ENCODE measurements at places on chromosomes 11 and 22. TPM values are rescaled to one million over a fixed set of nuclear protein-coding genes. Genes with fewer than 3 reads are reported as not detected.

- DNase-seq, result no peak
Observed at GRCh38 chr11:83728281-83728680, 442.1 kb upstream of the CCDC90B start.

GRCh38 chr11:359181-359714, 10.1 kb upstream of the B4GALNT4 start:
- DNase-seq, result peak; percentile 65

DNA sequence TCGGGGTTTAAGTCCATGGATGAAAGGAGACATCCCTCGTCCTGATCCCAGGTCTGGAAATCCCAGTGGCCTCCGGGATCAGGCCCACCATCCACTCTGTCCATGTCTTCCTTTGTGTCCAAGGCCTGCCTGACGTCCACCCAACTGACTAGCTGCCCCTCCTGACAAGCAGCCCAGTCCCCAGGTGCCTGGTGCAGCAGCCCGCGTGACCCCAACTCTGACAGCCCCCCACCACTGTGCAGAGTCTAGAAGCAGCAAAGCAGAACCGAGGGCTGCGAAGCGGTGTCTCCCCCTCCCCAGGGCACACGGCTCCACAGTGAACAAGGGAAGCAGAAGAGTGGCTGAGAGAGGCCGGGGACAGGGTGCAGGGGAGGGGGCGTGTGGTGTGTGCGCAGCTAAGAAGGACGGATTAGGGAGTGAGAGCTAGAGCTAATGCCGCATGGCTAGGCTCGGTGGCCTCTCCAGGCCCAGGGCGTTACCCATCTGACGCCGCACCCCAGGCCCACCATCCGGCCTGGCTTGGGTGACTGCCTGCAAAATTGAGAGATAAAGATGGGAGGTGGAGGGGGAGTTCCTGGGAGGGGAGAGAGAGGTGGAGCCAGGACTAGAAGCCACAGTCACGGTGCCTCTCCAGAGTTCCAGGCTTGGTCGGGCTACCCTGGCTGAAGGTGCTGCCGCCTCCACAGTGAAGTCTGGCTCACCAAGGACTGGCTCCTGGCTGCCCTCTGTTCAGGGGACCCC, 16.6 kb upstream of the BAIAP2L2 start:
- DNase-seq, result no peak

DNA sequence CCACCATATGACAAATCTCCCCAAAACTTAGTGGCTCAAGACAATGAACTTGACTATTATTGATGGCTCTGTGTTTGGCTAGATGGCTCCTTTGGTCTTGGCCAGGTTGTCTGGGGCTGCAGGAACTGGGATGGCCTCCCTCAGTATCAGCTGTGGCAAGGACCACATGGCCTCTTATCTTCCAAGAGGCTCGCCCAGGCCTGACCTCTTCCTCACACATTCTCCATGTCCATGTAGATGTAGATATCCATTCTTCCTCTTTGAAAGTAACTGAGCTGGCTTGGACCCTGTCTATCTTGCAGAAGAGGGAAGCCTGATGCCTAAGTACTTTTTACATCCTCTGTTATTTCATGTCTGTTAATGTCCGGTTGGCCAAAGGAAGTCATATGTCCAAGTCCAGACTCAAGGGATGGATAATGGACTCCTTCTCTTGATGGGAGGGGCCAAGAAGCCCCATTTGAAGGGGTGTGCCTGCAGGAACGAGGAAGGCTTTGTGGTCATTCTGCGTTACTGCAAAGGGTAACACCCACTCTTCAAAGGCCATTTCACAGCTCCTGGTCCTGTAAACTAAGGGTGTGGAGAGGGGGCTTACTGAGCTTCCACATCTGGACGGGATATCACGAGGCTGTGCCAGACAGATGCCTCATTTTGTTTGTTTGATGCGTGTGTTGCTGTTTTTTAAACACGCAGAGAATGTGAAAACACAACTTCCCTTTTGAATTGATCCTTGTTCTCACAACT, 87.1 kb downstream of the GRIK4 start:
- no peak for DNase-seq

DNA sequence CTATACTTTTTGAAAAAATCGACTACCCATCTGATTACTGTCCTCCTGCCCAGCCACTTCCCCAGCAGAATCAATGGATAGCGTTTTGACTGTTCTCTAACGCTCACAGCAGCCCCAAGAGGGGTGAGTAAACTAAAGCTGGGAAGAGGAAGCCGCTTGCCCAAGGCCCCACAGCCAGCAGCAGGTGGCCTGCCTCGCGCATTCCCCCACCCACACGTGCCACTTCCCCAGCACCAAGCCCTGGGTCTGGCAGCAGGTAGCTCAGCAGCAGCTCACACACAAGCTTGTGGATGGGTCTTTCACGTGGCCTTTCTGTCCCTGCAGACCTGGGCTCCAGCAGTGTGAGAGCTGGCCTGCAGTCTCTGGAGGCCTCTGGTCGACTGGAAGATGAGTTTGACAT, 34.3 kb downstream of the TOM1 start:
- no peak for DNase-seq

- DNase-seq, result no peak
Observed at GRCh38 chr22:33513388-33514338, 406.6 kb downstream of the LARGE1 start.

DNA sequence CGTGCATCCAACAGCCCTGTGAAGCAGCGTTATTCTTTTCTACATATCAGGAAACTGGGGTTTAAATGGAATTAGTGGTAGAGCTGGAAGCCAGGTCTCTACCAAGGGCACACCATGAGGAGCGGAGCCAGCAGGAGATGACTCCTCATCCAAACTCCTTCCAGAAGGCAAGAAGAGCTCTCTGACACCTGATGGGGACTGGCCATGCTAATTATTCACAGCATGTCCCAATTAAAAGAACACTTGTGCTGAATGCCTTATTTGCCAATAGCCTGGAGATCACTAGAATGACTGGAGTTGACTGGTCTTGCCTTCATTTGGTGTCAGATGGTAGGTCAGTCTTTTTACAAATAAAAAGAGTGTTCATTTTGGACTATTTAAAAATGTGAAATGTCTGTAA, 32.9 kb upstream of the SLN start:
- DNase-seq, result no peak

DNA sequence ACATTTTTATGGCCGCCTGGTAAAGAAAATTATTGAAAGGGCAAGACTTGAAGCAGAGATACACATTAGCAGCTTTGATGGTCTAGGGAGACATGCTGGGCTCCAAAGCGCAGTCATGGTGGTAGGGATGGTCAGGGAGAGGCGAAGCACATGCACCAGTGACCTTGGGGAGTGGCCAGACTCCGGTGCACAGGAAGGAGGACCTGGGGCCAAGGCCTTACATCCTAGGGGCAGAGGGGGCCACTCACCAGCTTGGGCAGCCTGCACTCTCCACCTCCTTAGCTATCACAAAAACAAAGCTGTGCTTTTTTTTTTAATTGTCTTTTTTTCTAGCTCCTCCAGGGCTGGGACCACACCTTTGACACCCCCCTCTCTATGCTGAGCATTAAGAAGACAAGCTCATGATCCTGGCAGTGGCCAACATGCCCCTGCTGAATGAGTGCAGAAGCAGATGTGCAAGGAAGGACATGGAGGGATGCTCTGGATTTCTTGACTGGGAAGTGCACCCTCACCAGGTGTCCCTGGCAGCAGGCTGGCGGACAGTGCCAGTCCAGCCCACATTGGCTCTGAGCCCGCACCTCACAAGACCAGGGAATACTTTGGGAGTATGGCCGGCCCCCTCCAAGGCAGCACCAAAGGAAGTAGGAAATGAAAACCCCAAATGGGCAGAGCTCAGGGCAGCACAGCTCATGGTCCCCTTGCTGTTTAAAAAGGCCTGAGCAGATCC, 619.9 kb downstream of the TBC1D22A start:
- no peak for DNase-seq

- DNase-seq, result no peak
Observed at GRCh38 chr11:112785149-112785548, 176.1 kb upstream of the NCAM1 start.

GRCh38 chr11:29612423-29612822, 404.4 kb downstream of the KCNA4 start:
- DNase-seq, result no peak

DNA sequence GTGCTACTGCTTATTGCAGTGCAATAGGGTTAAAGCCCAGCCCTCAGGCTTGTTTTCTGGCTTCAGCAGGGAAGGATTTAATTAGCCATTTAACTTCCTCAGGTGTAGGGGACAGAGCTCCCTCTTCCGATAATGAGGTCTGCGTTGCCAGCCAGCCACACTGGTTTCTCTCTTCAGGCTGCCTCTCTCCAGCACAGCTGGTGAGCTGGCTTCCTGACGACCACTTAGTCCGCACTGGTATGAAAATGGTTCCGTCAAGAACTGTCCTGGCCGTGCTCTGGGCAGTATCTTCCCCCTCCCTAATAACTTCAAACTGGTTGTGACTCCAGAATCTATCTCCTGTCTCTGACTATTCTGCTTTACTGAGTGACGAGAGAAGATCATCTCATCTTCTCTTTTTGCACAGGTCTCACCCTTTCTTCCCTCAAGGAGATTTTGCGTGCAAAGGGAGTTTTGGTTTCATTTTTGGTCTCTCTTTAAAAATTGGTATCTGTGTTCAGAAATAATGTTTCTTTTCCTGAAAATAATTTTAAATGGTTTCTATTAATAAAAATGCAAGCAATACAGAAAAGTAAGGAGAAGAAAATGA, 49.2 kb downstream of the CNTN5 start:
- DNase-seq, result peak; percentile 0

- no peak for DNase-seq
Observed at GRCh38 chr11:126673319-126673718, 317.8 kb downstream of the ST3GAL4 start.

DNA sequence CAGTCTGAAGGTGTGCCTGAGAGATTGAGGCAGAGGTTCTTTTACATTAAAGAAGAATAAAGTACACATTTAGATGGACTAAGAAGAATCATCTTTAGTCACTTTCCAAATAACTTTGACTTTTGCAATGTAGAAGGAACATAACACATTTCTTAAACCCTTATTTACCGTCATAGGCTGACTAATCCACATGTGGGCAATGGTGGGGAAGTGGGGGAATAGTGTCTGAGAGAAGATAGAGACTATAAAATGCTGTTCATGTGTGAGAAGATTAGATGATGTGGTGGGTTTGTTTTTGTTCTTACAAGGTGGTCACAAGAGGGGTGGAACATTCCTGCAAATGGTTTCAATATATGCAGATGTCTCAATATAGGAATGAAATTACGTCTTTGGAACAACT, 1.8 kb downstream of the MS4A4A start:
- DNase-seq, result no peak

DNA sequence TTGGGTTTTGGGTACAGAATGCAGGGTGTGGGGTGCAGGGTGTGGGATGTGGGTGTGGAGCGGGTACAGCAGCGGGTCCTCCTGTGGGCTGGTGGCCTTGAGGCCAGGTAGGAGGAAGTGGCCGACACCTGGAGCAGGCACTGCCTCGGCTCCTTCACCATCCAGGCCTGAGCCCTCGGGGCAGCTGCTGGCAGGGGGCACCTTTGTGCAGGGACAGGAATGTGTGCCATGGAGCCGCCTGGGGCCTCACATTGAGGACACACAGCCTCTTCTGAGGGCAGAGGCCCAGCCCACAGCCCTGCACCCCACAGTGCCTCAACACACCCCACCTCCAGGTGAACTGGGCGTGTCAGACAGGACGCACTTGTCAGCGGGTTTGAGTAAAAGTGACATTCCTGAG, 984.0 kb downstream of the BRD1 start:
- DNase-seq, result no peak

GRCh38 chr11:117877120-117877784, 794 bp upstream of the FXYD6 start:
- no peak for DNase-seq

- no peak for DNase-seq
Observed at GRCh38 chr11:123382555-123383074, 47.5 kb upstream of the GRAMD1B start.

DNA sequence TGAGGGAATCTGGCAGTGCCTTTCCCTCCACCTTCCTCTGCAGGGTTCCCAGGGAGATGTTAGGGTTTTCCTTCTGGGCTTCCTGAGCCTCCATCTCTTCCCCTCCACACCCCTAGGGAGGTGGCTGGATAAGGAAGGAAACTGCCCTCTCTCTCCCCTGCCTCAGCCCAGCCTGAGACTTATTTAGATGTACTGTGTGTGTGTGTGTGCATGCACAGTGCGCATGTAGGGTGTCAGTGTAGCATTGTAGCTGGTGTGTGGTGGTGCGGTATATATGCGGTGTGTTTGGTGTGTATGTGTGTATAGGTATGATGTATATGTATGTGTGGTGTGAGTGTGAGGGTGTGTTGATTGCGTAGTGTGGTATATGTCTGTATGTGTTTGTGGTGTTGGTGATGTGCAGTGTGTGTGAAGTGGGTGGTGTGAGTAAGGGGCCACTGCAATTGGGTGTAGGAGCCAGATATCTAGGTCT, 1.5 kb downstream of the FXYD6 start:
- no peak for DNase-seq

GRCh38 chr22:17514084-17514483, 49.2 kb upstream of the SLC25A18 start:
- no peak for DNase-seq

- no peak for DNase-seq
Observed at GRCh38 chr11:96091476-96091875, 167.6 kb upstream of the MTMR2 start.

DNA sequence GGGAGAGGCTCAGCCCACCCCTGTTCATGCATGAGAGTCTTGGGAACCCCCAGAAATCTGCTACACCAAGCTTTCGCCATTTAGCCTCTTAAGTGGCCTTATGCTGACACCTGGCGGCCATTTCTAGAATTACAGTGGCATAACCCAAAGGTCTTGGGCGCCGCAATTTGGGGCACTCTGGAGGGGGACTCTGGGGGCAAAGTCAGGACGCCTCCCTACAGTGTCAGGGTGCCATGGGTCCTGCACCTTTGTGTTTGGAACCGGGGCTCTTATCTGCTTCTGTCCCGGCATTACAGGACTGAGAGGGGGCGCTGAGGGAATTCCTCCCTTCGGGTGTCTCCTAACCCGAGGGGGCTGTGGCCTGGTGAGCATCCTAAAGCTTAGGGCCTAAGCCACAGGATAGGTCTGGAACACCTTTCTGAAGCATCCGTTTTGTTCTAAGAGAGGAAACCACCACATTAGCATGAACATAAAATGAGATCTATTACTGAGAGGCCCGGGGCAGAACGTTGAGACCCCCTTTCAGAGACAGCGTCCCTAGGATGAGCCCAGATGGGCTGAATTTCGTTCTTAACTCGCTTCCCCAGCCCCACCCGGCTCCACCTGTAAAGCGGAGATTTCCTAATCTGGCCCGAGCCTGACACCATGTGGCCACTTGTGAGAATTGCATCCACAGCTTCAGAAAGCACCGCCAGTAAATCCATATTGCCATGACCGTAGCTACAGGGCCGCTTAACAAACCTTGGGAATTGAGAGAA, 9.3 kb downstream of the INS start:
- DNase-seq, result peak; percentile 36

The CD3E gene
- total RNA-seq, result not detected

The WBP2NL gene
- total RNA-seq, result 0.48 TPM

The C11orf42 gene
- not detected for total RNA-seq

The TESMIN gene
- total RNA-seq, result 8.2 TPM

The SPDYC gene
- not detected for total RNA-seq

The SERPING1 gene
- total RNA-seq, result 9.7 TPM

The RAG1 gene
- 0.64 TPM for total RNA-seq

The KCNJ1 gene
- total RNA-seq, result not detected

Measured in mammary epithelial cell (primary cell).